ENCODE measurements at places on chromosomes 2 and 18.

GRCh38 chr2:30321466-30321865 lies 90.1 kb downstream of the LBH start:
- no peak for DNase-seq

- DNase-seq: no peak
These were observed 5.4 kb downstream of the SNORC start for GRCh38 chr2:232875256-232876121.

DNA sequence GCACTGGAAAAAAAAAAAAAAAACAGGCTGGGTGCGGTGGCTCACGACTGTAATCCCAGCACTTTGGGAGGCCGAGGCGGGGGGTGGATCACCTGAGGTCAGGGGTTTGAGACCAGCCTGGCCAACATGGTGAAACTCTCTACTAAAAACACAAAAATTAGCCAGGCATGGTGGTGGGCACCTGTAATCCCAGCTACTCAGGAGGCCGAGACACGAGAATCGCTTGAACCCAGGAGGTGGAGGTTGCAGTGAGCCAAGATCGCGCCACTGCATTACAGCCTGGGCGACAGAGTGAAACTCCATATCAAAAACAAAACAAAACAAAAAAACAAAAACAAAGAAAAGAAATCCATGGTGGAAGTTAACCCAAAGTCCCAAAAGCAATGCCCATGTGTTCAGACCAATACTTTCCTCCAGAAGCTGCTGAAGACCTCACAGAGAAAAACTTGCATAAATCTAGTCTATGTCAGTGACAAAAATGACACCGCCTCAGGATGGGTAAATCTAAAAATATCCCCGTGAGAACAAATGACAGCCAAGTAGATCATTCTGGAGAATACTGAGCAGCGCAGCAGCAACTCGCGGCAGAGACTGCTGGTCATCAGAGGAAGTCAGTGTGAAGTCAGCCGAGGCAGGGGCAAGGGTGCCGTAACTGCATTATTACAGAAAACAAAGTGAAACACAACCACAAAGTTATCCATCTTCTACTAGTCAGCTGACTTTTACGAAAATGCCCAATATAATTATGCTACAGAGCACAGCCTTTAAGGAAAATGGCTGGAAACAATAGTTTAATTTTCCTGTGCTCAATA lies 41.0 kb downstream of the LPIN2 start:
- peak; percentile 87 for DNase-seq

- no peak for DNase-seq
These were observed 129.0 kb upstream of the FAM98A start for GRCh38 chr2:33728106-33728505.

GRCh38 chr18:69494841-69495240 lies 94.2 kb downstream of the DOK6 start:
- DNase-seq: no peak

- no peak for DNase-seq
These were observed 358.5 kb downstream of the ZNF804A start for GRCh38 chr2:184956856-184957255.

DNA sequence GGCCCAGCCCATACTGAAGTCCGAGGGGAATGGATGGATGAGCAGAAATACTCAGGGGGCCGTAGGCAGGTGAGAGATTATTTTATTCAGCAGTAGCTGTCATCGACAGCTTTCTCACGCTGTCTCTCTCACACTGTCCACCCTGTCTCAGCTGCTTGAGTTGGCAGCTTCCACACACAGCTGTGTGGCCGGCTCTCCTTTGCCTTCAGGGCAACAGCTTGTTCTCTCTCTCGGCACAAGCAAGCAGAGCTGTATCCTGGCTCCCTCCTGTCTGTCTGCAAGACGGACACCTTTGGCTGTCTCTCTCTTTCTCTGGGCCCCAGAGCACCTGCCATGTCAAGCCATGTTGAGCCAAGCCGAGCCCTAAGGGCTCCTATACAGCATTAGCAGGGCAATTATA lies 9.8 kb upstream of the PAPOLG start:
- no peak for DNase-seq

DNA sequence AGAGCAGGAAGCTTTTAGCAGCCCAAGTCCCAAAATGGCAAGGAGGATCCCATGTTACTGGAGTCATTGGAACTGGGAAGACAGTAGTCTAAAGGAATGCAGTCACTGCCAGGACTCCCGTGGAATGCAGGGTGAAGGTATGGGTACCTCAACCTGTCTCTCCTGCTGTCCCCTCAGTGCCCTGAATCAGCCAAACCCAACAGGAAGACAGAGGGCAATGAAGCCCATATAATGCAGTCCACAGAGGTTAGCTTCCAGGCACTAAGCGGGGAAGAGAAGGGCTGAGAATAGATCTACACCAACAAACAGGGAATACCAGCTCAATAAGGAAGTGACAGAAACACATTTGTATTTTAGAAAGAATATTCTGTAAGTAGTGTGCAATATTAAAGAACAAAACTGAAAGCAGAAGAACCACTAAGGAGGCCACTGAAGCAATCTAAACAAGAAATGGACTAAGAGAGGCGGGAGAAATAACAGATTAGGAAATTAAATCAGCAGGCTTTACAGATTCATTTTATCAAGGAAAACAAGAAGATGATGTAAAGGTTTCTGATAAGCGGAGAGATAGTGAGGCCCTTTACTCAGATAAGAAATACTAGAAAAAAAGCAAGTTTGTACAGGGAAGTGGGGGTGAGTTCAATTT lies 8.3 kb downstream of the NEMP2 start:
- DNase-seq: no peak

DNA sequence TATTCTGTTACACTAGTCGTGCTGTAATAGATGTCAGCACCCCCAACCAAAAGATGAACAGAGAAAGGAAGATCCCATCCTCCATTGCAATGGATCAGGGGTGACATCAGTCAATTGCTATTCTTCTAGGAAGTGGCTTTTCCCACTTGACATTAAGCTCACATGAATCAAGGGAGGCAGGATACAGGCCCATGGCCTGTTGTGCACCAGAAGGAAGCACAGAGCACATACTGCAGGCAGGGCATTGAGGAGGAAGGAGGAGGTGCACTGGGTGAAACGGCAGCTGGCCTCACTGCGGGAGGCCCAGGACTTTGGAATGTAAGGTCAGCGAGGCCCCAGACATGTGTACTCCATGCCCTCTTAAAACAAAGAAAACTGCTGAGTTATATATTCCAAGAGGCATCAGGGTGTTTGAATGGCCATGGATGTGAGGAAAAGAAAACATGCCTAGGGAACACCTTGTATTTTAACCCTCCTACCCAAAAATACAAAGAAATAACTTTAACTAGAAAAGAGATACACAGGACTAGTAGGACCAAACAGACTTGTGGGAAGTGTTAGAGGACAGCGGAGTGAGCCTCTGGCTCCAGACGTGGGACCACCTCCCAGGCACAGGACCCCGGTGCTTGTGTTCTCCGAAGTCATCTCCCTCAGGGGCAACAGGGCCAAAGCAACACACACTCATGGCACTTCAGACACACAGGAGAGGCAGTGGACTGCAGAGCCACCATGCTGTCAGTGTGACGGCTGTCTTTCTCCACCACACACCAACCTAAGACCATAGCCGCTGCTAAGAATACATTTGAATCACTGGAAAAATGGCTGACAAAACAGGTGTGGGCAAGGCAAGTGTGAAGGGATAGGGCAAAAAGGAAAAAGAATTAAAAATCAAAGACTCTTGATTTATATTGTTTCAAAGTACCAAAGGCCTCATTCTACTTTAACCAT lies 51.4 kb upstream of the RIOK3 start:
- no peak for DNase-seq

- no peak for DNase-seq
These were observed 880.4 kb downstream of the TRIB2 start for GRCh38 chr2:13597176-13597575.

DNA sequence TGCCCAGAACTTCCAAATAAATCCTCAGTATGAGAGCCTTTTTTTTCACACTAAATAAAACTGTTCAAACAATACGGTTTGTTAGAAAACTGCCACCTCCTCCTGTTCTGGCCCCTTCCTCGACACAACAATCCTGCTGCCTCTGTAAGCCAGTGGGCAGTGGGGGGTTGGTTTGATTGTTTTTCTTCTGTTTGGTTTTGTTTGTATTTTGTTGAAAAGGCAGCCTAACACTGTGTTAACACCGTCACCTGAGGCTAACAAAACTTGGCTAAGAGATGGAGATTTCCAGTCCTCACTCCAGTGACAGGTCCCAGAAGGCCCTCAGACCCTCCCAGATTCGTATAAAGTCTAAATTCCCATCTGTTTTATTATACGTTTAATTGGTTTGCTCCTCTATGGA lies 402.1 kb downstream of the ZNF521 start:
- no peak for DNase-seq

DNA sequence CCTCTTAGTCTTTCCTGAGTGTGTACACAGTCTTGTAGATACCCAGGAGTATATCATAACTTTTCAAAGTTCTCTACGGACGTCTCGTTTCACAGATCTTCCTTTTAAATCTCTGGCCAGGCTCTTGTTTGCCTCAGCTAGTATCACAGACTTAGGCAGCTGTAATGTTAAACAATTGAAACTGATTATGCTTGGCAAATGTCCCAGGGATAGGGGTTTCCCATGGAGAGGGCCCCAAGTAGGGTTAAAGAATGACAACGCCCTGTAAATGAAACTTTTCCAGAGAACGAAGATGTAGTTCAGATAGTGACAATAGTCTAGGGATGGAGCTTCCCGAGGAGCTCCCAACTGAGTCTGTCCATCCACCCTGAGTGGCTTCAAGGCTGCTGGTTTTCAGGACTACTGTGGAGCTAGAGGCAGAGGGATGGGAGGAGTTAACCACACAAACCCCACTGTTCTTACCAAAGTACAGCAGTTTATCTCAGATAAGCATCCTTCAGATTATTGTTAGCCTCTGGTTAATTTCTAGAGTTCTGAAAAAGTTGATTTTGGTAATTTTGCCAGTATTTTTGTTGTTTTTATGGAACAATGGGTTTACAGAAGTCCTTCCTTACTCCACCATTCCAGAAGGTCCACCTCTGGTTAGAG lies 9.1 kb downstream of the NEURL3 start:
- no peak for DNase-seq

- DNase-seq: no peak
These were observed 76.6 kb upstream of the MAP4K3 start for GRCh38 chr2:39513641-39514094.

DNA sequence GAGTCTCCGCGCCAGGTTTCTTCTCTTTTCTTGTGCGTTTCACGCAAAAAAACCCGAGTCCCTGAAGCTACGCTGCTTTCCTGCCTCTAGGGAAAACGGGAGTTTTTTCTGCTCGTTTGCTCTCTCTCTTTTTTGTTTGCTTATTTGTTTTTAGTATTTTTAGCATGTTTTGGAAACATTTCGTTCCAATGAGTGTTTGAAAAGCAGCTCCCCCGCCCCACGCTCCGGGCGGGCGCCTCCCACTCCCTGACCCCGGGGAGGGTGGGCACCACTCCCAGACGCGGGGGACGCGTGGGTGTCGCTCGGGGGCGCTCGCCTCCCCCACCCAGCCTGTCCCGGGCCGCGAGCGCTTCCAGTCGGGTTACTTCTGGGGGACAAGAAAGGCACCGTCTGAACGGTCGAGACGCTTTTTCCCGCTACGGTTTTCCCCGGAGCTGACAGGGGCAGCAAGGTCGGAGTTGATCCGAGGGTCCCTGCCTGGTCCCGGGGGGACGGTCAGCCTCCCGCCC lies 446 bp upstream of the EFHD1 start:
- DNase-seq: no peak

DNA sequence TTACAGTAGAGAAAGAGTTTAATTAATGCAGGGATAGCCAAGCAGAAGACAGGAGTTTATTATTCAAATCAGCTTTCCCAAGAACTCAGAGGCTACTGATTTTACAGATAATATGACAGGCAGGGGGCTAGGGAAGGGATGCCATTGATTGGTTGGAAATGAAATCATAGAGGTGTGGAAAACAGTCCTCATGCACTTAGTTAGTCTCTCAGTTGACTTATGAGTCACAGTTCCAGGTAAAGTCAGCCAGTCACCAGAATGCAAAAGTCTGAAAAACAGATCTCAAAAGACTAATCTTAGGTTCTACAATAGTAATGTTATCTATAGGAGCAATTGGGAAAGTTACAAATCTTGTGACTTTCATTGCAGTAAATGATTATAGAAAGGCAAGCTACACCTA lies 676.4 kb upstream of the CHAC2 start:
- DNase-seq: no peak

DNA sequence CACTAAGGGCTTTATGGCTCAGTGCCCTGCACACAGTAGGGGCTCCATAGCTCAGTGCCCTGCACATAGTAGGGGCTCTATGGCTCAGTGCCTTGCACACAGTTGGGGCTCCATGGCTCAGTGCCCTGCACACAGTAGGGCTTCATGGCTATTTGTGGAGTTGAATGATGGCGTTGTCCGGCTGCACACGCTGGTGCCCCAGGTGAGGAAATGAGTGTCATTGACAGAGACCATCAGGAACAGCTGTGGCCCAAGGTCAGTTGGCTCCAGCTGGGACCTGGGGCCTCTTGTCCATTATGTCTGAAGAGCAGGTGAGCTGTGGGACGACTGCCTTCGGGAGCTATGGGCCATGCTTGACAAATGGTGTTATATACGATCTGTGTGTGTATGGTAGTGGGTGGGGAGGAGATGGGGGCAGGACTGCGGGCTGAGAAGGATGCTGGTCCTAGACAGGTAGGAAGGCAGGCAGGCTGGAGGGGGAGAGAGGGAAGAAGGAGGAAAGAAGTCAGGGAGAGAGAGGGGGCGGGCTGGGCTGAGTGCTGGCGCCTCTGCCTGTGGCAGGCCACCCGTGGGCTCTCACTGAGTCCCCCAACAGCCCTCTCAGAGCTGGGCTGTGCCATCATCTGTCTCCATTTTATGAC lies 130.6 kb downstream of the CLIP4 start:
- DNase-seq: no peak

DNA sequence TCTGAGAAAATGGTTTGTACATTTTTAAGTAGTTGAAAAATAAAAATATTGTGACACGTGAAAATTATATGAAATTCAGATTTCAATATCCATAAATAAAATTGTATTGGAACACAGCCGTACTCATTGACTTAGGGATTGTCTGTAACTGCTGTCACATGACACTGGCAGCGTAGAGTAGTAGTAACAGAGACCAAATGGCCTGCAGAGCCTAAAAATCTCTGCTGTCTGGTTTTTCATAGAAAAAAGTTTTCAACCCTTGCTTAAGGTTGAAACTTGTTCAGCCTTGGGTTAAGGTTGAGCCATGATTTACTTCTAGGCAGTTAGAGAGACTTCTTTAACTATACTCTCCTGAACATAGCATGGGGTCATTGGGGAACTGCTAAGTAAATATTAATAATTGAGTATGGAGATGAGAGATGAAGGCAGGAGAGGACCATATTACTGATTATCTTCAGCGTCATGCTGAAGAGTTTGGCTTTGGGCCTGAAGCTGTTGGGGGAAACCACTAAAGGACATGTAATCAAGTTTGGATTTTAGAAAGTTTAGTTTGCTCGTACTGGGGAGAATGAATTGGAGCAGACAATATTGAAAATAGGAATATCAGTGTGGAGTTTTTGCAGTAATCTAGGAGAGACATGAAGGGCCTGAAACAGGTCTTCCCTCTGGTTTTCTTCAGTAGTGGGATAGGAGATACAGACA lies 16.2 kb downstream of the EML4 start:
- no peak for DNase-seq

All from CD4-positive, alpha-beta T cell treated with Interferon gamma for 1 hour (primary cell).